ENCODE measurements at places on chromosomes 11 and 22. TPM values are rescaled to one million over a fixed set of nuclear protein-coding genes. Genes with fewer than 3 reads are reported as not detected.

- DNase-seq: no peak
Observed at GRCh38 chr11:111582881-111583280, 19.4 kb upstream of the SIK2 start.

GRCh38 chr11:57001674-57002401 lies 13.1 kb downstream of the OR5AK2 start:
- peak; percentile 28 for DNase-seq

ARVCF gene
- 123 TPM for total RNA-seq

ABCG4 gene
- total RNA-seq: 0.05 TPM

- no peak for DNase-seq
Observed at GRCh38 chr11:93614173-93614722, 47.2 kb upstream of the CEP295 start.

- peak; percentile 27 for DNase-seq
Observed at GRCh38 chr22:38754751-38755154, 1.0 kb downstream of the SUN2 start.

GRCh38 chr11:126515501-126515900 lies 160.0 kb downstream of the ST3GAL4 start:
- DNase-seq: no peak

DNA sequence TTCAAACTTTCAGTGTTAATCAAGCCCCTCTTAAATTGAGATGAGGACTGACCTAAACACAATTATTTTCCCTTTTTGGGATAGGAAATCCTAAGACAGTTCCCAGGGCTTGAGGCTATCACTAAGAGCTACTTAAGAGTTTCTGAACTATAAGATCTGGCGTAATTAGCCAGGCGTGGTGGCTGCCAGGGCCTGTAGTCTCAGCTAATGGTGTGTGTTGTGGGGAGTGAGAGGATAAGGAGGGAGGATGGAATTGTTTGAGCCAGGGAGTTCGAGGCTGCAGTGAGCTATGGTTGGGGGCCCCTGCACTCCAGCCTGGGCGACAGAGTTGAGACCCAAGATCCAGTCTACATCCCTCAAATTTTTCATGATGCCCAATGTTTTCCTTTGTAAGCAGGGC lies 23.5 kb upstream of the EXPH5 start:
- DNase-seq: no peak

PHETA2 gene
- 25.7 TPM for total RNA-seq

GRCh38 chr22:19482297-19482696 lies 2.6 kb downstream of the CDC45 start:
- DNase-seq: no peak

DNA sequence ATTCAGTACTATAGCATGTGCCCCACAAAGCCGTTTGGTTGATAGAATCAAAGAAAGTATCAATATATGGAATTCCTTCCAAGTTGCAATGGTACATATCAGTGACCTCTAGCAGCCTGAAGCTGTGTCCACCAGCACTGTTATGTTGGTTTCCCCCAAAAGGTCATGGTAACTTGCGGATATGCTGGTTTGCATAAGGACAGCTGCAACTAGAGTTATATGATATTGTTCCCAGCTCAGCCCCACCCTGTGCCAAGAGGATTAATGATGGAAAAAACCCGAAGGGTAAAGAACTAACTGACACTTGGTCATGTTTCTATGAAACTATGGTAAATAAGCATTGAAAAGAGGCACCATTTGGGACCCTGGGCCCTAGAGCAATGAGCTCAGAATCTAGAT lies 93.5 kb downstream of the PDHX start:
- no peak for DNase-seq

DDI1 gene
- not detected for total RNA-seq

- peak; percentile 44 for DNase-seq
Observed at GRCh38 chr11:123560006-123560405, 94.4 kb downstream of the SCN3B start.

GAB2 gene
- total RNA-seq: 23.5 TPM

DNA sequence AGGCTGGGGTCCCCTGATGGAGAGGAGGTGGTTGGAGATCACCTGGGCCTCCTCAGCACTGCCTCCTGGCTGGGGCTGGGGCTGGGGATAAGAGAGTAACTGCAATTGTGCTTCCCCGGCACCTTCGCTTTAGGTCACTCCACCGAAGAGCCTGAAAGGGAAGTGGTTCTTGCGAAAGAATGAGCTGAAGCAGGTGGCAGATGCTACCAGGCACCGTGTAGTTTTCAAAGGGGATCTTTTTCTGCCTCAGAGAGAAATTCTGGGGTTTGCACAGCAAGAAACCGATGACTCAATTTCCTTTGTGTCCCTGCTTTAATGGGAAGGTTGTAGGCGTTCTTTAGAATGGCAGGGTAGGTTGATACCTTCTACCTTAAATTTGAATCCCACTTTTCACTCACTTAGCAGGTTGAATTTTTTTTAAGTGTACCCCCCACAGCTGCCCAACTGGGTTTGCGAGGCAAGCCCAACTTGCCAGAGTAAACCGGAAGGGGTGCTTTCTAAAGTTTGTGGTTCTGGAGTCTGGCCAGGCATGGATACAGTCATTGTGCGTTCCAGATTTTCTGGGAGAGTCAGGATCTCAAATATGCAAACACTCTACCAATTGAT lies 5.3 kb downstream of the CD44 start:
- DNase-seq: peak; percentile 30

CRYAB gene
- 1.0 TPM for total RNA-seq

GRCh38 chr22:50571264-50572175 lies 6.7 kb downstream of the CPT1B start:
- no peak for DNase-seq

DNA sequence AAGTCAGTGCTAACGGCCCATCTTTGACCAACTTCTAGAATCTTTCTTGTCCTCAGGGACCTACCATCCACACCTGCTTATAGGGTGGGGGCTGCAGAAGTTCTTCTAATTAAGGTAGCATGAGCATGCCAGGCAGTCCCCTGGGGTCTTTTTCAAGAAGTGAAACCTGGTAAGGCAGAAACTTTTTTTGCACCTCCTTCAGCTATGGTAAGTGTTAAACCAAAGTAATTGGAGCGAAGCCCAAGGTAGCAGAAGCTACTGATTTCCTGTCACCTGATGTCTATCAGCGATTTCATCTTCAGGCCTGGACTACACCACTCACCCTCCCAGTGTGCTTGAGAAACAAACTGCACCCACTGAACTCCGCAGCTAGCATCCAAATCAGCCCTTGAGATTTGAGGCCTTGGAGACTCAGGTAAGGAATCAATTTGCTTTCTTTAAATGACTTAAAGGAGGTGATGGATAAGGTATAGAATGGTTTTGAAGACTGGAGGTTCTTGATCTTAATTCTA lies at the start of gene MS4A1:
MS4A1 (plus strand) TSS at position 317 of the 512 bp plus-strand sequence. CDS start 6,528 bp downstream, outside the sequence.
- DNase-seq: no peak

ZW10 gene
- total RNA-seq: 31.6 TPM

OSBPL5 gene
- 74.9 TPM for total RNA-seq

ANO5 gene
- total RNA-seq: under 0.01 TPM

DNA sequence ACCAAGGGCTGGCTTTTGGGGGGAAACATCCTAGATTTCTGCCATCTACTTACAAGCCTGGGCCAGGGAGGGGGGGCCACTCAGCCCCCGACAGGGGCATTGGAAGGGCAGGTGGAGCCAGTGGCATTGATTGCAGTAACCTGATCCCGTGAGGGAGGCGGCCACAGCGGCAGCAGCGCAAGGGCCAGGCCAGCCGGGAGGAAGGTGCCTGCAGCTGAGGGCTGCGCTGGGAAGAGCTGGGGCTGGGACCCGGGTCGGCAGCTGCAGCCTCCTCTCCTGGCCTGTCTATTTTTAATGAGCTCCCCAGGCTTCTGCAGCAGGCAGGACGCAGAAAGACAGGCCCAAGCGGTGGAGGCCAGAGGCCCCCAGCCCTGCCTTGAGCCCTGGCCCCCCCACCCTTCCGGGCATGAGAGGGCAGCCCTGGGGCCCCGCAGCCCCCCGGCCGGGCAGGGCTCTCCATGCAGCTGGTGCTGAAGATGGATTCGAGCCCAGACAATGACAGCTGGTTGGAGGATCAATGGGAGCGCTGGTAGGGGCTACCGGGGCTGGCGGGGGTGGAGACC lies 10.6 kb downstream of the FREY1 start:
- DNase-seq: no peak

OR51B5 gene
- total RNA-seq: not detected

RANGAP1 gene
- total RNA-seq: 84.2 TPM

- no peak for DNase-seq
Observed at GRCh38 chr22:43133401-43133800, 9.8 kb downstream of the MCAT start.

- no peak for DNase-seq
Observed at GRCh38 chr11:255176-255575, 18.4 kb downstream of the PSMD13 start.

GRCh38 chr11:2424811-2425495 lies 19.4 kb downstream of the TRPM5 start:
- DNase-seq: no peak

GRCh38 chr22:45180146-45180679 lies 16.5 kb downstream of the NUP50 start:
- DNase-seq: no peak

- DNase-seq: no peak
Observed at GRCh38 chr11:15641271-15642045, 526.7 kb downstream of the INSC start.

LYVE1 gene
- 64.6 TPM for total RNA-seq

OTOG gene
- not detected for total RNA-seq

DRG1 gene
- total RNA-seq: 53.0 TPM

DNA sequence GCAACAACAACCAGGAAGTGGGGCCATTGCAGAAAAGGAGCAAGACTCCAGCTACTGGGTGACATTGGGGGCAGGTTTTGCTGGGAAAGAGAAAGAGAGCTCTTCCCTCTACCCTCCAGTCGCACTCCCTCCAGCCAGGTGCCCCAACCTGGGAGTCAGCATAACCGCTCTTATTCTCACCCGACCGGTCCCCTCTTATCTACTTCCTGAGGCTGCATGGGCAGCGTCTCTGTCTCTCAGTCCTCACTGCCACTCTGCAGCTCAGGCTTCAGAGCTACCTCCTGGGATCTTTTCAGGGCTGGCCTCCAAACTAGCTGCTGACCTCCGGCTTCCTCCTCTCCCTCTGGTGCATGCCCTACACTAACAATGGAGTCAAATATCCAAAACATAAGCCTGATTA lies 5.1 kb downstream of the ZNF70 start:
- no peak for DNase-seq

DNA sequence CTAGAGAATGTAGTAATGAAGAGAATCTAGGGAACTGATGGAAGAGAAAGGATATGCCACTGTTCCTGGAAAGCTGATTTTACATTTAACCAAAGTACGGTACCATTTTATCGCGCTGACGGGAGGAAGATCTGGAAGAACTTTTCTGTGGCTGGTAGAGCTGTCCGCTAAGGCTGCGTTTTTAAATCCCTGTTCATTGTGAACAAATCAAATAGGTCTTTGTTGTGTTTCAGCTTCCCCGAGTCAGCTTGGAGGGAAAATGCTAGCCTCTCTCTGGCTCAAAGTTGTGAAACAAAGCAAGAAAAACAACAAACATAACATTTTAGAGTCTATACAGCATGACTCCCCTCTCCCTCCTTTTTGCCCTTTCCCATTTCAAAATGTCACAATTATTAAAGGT lies 34.4 kb downstream of the FBXO7 start:
- no peak for DNase-seq

OR4D5 gene
- not detected for total RNA-seq

CABP7 gene
- total RNA-seq: not detected

- DNase-seq: no peak
Observed at GRCh38 chr22:42521228-42521546, 1.6 kb upstream of the RRP7A start.

DNA sequence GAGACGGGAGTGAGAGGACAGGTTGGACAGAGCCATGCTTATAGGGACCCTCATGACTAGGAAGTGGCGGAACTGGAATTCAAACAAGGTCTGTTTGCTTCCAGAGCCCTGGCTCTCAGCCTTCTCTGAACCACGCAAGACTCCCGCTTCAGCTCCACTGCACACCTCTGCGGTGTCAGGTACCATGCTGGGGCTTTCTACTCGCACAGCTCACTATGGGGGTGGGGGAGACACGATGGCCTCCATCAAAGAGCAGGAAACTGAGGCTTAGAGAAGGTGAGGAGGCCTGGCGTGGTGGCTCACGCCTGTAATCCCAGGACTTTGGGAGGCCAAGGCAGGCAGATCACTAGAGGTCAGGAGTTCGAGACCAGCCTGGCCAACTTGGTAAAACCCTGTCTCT lies 14.2 kb downstream of the SUN2 start:
- DNase-seq: no peak

DNA sequence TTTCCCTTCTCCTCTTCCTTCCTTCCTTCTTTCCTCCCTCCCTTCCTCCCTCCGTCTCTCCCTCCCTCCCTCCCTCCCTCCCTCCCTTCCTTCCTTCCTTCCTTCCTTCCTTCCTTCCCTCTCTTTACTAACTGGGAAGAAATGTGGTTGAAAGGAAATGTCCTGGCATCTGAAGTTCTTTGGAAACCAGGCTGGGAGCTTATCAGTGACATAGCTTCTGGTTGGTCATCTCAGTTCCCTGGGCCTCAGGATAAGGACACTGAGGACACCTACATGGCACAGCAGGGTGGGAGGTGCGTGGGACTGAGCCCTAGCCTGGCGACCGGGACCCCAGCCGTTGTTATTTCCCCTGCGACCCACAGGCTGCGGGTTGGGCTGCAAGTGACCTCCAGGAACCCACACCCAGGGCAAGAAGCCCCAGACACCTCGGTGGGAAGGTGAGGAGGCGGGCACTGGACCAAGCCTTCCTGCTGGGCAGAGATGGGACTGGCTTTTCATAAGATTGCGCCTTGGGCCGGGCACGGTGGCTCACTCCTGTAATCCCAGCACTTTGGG lies 1486.5 kb downstream of the TBC1D22A start:
- DNase-seq: no peak

LSP1 gene
- total RNA-seq: 0.42 TPM

DNA sequence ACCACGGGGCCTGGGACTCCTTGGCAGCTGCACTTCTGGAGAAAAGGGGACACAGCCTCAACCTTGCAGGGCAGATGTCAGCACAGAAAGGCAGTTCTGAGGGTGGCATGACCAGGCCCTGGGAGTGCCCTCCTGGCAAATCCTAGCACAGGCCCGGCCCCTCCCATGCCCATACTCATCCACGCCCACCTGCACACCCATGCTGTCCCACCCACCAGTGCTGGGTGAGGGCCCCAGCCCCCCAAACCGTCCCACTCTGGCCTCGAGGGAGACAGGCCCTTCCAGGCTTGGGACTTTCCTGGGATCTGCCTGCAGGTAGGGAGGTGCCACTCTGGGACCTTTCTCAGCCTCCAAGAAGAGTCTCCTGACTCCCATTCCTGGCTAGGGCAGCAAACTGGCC lies 10.1 kb downstream of the DUSP8 start:
- DNase-seq: no peak

DNA sequence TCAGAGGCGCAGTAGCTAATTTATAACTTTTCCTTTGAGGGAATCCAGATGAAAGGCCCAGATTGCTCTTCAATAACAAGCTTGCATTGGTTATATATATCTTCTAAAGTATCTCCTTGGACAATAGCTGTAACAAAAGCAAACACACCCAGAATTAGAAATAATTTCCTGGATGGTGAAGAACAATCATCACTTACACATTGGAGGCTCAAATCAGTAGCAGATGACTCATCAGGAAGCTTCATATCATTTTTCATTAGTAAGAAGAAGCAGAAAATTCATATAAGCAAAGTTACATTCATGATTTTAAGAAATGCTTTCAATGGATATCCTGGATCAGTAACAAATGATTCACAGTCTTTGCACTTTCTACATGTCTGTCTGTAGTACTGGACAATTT lies 173.6 kb upstream of the CCDC90B start:
- DNase-seq: peak; percentile 2

- DNase-seq: peak; percentile 52
Observed at GRCh38 chr11:62445314-62445740, 26.5 kb downstream of the SCGB1A1 start.
